Epithelial cell of proximal tubule (primary cell): ENCODE measurements at places on chromosomes 4 and X.

DNA sequence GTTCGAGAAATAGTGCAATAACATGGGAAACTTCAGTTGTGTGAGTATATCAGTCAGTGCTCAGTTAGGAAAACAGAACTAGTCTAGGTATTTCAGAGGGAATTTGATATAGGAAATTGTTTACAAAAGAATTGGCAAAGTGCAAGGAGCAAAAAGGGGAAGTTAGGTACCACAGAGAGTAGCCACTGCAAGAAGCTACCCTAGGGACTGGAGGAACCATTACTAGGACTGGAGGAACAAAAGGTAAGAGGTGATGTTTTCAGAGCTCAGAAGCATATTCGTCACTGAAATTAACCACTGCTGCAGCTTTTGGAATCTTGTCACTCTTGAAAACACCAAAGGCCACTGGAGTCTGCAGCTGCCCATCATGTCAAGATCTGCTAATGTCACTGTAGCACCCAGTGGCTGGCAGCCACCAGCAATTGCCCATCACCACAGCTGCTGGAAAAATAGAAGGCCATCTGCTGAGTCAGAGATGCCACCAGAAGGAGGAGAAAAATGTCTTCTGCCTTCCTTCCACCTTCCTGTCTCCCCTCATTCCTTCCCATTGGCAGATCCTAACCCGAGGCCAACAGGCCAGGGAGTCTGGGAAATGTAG, 160.6 kb upstream of the RPS6KA3 start:
- no peak for DNase-seq

GRCh38 chr4:3312362-3312761, 19.5 kb downstream of the RGS12 start:
- no peak for DNase-seq

DNA sequence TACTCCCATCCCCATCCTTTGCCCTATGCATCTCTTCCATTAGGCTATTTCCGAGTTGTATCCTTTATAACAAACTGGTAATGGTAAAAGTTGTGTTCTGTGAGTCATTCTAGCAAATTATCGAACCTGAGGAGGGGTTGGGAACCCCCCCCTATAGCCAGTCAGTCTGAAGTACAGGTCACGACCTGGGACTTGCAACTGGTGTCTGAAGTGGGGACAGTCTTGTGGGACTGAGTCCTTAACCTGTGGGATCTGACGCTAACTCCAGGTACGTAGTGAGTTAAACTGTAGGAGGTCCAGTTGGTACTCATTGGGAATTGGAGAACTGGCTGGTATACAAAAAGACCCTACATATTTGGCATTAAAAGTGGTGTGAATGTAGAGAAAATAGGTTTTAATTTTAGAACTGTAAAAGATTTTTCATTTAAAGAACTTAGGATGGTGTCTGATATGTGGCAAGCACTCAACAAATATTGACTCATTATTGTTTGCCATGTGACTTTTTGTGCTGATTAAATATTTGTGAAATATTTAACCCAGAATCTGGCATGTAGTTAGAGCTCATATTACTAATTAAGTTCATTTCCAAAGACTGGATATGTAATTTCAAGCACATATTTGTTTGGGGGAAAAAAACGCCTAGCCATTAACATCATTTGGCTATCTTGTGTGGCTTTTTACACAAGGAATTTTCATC, 50.7 kb downstream of the CHST7 start:
- DNase-seq: no peak

GRCh38 chrX:13607996-13608365, 38.6 kb downstream of the EGFL6 start:
- no peak for DNase-seq

DNA sequence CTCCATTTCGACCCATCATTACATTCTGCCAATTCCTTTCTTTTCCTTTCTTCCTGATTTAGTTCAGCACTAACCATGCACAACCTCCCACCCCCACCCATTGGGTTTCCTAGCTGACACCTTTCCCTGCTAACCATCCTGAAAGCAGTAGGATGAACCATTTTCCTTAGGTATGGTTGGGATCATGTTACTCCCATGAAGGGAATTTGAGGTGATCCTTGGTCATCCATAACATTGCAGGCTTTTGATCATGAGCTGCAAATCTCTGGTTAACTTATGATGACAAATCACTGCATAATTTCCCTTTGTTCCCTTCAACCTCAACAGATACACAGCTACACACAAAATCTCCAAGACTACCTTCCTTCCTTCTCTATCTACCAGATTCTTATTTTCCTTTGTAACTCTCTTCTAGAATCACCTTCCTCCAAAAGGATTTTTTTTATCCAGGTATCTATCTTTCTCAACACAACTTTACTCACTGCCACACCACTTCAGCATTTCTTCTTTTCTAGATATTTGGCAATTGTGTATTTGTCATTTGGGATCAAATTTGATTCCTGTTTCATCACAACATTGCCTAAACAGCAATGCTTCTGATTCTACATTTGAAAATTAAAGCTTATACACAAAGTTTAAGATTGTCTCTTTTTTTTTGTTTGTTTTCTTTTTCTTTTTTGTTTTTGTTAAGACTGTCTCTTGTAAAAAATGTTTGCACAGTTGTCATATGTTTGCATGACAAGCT, 145.1 kb downstream of the RBM47 start:
- DNase-seq: peak; percentile 80

GRCh38 chr4:176611951-176612350, 180.8 kb downstream of the VEGFC start:
- no peak for DNase-seq

DNA sequence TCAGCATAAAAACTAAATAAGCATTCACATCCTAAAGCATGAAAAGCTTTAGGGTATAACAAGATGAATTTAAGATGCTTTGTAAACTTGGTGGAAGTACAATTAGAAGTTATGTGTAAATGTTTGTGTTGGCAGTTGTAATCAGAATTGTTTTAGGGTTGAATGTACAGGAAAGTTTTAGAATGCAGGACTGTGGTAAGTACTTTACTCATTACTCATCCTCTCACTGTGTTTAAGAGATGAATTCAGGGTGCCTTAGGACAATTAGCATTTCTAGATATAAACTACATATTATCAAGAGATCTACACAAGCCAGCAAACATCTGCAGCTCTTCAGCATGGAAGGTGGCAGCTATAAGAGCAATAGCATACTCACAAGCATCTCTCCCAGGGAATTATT, 77.5 kb upstream of the ELOVL6 start:
- DNase-seq: no peak

DNA sequence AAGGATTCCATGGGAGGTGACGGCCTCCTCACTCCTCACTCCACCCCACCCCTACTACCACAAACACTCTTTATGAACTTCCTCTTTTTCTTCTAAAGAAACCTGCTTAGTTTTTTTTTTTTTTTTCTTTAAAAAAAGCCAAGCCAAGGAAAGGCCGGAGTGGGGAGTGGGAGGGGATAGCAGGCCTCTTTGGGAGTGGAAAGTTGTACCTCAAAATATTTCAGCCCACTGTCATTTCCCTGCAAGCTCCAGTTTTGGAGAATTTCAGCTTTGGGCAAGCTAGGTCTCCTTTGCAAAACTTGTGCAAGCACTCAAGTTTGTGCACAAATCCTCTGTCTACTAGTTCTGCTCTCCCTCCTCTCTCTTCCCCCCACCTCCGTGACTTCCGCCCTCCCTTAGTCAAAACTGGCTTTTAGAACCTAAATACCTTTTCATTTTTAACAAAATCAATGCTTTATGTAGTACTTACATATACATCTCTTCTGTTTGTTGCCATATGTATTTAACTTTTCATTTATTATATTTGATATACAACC, 512 bp upstream of the ANTXR2 start:
- DNase-seq: no peak

DNA sequence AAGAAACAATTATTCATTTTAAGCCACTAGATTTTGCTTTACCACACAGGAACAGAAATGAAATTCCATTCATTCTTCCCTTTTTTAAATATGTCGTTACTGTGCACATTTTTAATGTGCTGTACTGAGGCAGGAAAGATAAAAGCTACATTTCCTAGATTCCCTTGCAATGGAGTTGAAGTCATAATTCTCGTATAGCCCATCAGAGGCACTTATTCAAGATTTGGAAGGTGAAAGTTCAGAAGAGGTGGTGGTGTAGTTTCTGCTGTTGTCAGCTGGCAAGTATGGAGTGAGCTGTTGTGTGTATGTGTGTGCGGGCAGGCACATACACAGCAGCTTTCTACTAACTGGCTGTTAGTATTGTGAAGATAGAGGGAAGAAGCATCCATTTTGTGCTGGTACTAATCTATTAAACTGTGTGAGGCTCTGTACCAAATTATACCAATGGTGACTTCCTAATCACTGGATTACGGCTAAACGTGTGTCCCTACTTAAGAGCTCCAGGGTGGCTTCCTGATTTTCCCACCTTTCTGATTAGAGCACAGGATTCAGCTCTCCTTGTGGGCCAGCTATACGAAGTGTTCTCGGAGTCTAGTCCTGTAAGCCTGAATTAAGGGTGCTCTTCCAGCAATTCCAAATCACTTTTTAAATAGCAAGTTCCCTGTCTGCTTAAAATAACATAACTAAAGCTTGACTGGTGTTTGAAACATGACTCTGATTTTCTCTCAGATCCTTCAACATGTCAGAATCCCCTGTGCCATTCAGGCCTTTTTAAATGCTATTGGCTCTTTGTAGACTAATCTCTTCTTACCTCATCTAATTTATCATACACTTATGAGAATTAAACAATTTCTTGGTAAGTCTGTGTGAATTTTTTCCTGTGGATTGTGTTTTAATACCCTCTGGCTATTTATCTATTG, 43.8 kb downstream of the PDS5A start:
- DNase-seq: no peak

DNA sequence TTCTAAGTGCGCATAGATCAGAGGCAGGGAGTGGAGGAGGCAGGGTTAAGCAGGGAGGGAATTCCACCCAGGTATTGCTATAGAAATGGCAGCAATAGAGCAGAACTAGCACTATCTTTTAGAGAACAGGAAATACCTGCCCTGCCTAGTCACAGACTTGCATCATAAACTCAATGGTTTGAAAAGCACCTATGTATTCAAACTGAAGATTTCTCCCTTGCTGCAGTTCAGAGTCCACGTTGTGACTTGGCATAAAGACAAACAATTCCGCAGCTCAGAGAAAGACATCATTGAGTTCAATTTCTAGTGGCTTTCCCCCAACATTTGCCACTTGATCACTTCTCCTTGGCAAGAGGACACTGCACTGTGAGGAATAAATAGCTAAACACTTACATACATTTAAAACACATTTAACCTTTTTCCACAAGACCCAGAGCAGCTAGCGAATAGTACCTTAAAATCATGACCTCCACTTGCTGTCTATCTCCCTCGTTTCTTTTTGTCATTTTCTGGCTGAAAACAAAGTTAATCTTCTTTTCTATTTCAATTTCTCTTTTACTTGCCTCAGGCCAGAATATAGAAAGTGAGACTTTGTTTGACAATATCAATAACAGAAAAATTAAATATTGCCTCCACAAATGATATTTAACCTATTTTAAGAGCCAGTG, 42.4 kb downstream of the SLC7A11 start:
- peak; percentile 86 for DNase-seq

- no peak for DNase-seq
Measured at GRCh38 chr4:66123190-66123589, 452.9 kb upstream of the EPHA5 start.

GRCh38 chr4:13990596-13991589, 363.4 kb upstream of the BOD1L1 start:
- DNase-seq: peak; percentile 92

GRCh38 chr4:182960746-182961145, 43.6 kb upstream of the DCTD start:
- no peak for DNase-seq

DNA sequence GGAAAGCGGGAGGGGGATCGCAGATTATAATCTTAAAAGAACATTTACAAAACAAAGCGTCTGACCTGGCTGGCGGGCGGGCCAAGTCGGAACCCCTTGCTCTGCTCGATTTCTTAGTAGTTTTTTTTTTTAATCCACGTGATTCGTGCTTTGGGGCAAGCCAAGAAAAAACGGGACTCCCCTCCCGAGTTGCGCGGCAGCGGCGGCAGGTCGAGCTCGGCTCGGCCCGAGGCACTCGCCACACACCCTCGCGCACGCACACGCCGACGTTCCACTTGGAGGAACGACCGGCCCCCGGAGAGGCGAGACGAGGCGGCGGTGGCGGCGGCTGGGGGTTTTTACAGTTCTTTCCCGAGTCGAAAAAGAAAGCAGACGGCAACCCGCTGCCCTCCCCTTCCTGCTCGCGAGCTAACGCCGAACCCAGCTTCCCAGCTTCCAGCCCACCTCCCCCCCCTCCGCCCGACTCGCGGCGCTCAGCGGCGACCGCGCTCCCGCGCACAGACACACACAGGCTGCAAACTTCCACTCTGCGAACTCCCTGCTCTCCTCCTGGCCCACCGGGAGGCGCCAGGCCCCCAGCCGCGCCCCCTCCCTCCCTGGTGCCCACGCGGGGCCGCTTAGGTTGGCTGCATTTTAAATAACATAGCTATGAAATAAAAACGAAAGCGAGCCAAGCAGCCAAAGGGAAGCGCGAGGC, 1.2 kb downstream of the BCOR start:
- DNase-seq: no peak

DNA sequence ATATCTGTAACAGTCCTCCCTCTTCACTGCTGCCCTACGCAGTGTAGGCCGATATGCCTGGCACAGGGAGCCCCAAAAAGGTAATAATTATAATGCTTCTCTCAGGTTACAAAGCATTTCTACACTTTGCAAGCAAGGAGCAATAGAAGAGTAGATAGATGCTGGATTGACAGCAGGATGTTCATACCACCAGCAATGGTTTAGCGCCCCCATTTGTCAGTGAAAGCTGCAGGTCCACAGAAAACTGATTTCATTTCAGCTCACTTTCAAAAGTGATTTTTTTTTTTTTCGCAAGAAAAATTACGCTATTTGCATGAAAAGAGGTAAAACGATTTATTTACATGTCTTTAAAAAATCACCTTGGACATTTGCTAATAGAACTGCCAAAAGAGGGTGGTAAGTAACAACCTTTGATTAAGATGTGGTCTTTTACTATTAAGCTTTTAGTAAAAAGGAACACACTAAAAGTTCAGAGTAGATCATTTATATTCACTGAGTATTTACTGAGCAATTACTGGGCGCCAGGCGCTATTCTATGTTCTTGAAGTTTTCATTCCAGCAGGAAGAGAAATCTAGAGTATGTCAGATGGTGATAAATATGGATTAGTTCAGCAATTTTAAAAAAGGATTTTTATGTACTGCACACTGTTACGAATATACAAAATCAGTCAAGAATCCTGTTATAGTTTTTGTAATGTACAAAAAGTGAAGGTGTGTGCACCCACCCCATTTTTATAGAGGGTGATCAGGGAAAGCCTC, 34.4 kb downstream of the HPF1 start:
- DNase-seq: no peak

GRCh38 chr4:163330916-163331628, 1.3 kb downstream of the NPY1R start:
- DNase-seq: no peak

- DNase-seq: no peak
Measured at GRCh38 chr4:161573836-161574235, 590.0 kb downstream of the FSTL5 start.

- DNase-seq: no peak
Measured at GRCh38 chr4:86544310-86544966, 49.7 kb upstream of the PTPN13 start.

- DNase-seq: peak; percentile 43
Measured at GRCh38 chrX:50448565-50448964, 22.1 kb downstream of the DGKK start.
